ENCODE measurements at places on chromosomes 5 and 9.

GRCh38 chr5:143434261-143435209, 31.0 kb upstream of the NR3C1 start:
- peak; percentile 53 for DNase-seq

GRCh38 chr9:4741365-4742089, 525 bp upstream of the AK3 start:
- no peak for DNase-seq

- no peak for DNase-seq
Measured at GRCh38 chr5:150209099-150209635, 19.3 kb downstream of the SLC6A7 start.

DNA sequence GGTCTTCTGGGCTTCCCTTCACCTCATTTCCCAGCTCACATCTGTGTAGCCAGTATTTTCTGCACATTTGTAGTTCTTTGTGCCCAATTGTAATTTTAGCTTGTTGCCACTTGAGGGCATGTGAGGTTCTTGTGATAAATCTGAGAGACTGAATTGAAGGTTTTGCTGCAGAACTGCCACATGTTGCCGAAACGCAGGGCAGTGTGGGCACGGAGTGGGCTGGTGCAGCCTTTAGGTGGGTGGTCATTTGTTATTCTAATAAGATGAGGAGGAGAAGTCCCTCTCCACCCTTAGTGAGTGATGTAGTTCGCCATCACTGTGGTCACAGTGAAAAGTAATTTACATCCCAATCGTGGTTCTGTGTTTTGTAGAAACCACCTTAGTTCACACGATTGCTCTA, 21.2 kb downstream of the OTULIN start:
- peak; percentile 74 for DNase-seq

DNA sequence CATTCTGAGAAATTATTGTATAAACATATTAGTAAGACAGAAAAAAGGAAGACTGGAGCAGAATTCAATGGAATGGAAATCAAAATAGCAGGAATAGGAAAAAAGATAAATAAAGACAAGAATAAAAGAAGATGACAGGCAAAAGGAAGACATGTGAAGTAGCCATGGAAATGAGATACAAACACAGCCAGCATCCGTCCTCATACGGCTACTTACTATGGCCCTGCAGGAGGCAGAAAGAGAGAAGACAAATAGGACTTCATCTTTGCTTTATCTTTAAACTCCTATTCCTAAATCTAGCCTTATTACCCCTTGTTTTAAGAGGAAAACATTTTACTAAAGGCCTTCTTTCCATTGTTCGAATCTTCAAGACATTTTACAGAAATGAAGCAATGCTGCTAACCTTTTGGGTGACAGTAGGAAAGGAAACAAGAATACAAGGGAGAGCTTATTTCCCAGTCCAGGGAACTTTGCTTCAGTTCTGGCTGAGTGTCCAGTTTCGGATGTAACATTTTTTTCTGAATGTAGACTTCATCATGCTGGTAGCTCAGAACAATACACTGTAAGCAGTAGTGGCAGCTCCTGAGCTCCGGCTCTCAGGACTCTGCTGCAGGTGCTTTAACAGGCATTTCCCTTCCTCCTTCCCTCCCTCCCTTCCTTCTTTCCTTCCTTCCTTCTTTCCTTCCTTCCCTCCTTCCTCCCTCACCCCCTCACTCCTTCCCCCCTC, 106.4 kb upstream of the SLC12A2 start:
- no peak for DNase-seq

DNA sequence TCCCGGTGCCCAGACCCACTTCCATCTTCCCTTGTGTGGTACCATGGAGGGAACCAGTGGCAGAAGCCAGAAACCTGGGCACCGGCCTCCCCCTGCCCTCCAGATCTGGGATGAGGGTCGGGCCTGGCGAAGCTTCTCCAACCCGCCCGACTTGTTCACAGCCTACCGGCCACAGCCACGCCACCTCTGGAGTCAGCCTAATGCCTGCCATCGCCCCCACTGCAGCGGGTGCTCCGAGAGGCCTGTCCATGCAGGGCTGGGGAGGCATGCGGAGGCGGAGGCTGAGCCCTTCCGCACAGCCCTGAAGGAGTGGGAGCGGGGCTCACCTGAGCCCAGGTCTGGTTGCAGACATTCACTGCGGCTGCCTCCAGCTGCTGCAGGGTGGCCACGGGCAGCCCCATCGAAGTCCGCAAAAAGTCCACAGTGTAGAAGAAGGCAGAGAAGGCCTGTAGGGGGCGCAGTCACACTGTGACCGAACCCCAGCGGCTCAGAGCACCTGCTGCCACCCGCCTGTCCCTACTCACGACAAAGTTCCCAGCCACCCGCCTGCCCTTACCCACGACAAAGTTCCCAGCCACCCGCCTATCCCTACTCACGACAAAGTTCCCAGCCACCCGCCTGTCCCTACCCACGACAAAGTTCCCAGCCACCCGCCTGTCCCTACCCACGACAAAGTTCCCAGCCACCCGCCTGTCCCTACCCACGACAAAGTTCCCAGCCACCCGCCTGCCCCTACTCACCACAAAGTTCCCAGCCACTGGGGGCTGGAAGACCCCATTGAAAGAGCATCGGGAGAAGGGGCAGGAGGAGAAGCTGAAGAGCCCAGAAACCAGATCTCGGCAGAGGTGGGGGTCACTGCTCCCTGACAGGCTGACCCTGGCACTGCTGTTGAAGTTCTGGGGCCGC, 3.8 kb upstream of the NPDC1 start:
- no peak for DNase-seq

- DNase-seq, result no peak
Measured at GRCh38 chr9:16312962-16313546, 557.4 kb downstream of the BNC2 start.

GRCh38 chr5:74143721-74144330, 496.7 kb downstream of the ENC1 start:
- no peak for DNase-seq

DNA sequence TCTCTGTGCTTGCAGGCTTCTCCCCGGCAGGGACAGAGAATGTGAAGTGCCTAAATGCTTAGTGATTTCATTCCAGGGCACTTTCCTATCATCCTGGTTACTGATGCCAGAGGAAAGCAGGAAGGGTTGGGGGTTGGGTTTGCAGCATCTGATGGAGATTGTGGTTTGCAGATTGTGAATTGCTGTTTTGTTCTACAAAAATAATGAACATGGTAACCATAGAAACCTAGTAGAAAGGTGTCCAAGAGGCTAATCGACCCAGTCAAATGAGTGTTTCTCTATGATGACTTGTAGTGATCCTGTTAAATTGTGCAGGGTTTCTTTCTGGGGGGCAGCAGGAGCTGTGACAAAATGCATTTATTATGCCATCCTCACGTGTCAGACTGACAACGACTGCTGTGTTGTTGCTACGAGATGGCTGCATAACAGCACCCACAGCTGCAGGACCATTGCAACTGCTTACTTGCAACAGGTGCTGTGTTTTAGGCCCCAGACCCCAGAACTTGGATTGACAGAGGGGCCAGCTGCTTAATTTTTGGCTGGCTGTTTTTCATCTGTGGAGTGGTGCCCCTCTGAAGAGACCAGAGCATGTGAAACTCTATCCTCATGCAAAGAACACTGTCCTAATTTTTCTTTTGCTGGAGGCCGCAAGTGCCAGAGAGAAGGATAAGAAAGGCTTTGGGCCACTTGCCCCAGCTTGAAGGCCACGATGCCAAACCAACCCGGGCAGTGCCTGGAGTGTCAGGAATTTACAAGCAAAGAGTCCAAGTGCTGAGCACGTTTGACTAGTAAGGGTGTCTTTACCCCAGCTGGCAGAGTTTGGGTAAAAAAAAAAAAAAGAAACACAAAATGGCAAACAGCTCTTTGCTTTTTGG, 397.8 kb downstream of the GADD45G start:
- no peak for DNase-seq

GRCh38 chr9:108967916-108968315, 33.7 kb downstream of the ABITRAM start:
- no peak for DNase-seq

GRCh38 chr5:42876375-42876844, 64.7 kb upstream of the SELENOP start:
- no peak for DNase-seq

DNA sequence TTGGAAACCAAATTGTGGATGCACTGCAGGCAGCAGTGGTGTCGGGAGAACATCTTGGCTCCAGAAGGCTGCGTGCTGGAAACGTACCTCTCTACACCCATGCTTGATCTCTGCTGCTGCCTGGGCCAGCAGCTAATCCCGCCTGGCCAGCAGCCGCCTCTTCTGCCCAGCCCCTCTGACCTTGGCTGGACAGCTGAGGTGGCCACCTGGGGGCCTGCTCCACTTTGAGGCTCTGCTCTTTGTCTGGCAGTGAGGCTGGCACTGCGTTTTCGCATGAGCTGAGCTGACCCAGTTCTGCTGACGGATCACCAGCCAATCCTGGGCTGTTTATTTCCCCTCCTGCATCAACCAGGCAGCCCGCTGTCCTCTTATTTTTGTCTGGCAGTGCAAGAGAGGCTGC, 154.9 kb downstream of the TENT4A start:
- DNase-seq, result no peak

- DNase-seq, result no peak
Measured at GRCh38 chr5:31824869-31825517, 186.1 kb downstream of the PDZD2 start.

- no peak for DNase-seq
Measured at GRCh38 chr5:122501089-122501435, 189.0 kb downstream of the SNCAIP start.

- no peak for DNase-seq
Measured at GRCh38 chr5:18761801-18762200, 1127.5 kb downstream of the TAF11L14 start.

- DNase-seq, result no peak
Measured at GRCh38 chr5:170425731-170426130, 36.6 kb upstream of the KCNMB1 start.

DNA sequence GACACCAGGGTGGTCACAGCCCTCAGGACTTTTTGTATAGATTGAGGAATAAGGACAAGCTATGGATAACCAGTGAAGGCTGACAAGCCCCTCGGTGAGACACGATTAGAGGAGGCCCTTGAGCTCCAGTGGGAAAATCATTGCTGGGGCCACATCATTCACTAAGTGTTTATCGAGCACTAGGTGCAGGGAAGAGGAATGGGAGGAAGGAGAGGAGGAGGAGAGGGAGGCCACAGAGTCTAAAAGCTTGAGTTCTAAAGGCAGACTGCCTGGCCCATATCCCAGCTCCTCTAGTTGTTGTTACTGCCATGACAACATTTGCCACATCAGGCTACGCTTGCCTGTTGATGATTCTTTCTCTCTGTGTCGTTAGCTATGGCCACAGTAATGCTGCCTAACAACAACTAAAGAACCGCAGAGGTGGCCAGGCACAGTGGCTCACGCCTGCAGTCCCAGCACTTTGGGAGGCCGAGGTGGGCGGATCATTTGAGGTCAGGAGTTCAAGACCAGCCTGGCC, 37.6 kb downstream of the NKX2-5 start:
- no peak for DNase-seq

DNA sequence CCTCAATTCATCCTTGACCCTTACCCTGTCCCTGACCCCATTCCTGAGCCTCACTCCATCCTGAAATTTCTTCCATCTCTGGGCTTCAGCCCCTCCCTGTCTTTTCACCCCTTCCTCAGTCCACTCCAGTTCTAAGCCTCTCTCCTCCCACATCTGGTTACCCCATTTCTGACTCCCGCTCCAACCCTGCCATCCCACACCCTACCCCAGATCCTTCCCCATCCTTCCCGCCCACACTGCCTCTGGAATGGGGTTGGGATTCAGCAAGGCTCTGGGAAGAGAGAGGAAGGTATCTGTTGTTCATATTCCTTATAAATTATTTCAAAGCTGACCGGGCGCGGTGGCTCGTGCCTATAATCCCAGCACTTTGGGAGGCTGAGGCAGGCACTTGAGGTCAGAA, 29.9 kb upstream of the MVB12B start:
- DNase-seq, result no peak
